Stimulated activated CD8-positive, alpha-beta memory T cell treated with anti-CD3 and anti-CD28 coated beads, Interleukin-7, amount 100 ng/mL, for 1 hour (primary cell): ENCODE measurements at places on chromosomes 11 and 22.

DNA sequence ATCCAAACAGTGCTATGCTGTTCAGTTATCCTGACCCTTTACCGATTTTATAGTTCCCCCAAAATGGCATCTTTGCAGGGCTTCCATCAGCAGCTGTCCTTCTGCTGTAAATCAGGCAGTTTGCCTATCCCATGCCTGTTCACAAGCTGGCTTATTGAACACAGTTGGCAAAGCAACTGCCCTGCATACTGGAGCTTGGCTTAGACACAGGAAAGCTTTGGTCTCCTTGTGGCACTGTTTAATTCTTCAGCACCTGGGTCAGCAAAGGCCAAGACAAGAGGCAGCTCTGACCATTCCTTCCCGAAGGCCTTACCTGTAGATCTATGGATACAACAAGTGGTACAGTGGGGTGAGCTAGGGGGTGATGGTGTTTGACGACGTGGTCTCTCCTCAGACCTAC, 32.2 kb downstream of the TSPAN18 start:
- no peak for DNase-seq

GRCh38 chr22:30602049-30602448, 4.9 kb upstream of the TCN2 start:
- DNase-seq = no peak

GRCh38 chr22:38260761-38261681, 11.8 kb downstream of the TMEM184B start:
- DNase-seq = no peak

- no peak for DNase-seq
Measured at GRCh38 chr22:39205344-39206021, 39.3 kb downstream of the PDGFB start.

DNA sequence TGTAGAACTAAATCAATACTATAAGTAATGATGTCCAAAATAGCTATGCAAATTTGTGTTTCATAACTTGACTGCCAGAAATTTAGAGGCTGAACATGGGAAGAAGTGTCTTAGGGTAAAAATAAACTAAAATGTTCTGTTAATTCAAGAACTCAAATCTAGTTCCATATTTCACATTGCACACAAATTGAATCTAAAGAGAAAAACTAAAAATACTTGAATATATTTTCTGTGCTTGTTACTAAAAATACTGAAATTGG, 43.5 kb downstream of the FANCF start:
- no peak for DNase-seq
